ENCODE measurements at places on chromosomes 16 and 17. TPM values are rescaled to one million over a fixed set of nuclear protein-coding genes. Genes with fewer than 3 reads are reported as not detected.

KRTAP9-4 gene
- total RNA-seq: 6.5 TPM

SDK2 gene
- total RNA-seq: 1.6 TPM

SLC6A4 gene
- 1.8 TPM for total RNA-seq

WFIKKN1 gene
- 0.20 TPM for total RNA-seq

TAC4 gene
- total RNA-seq: not detected

MYOCD gene
- 1.9 TPM for total RNA-seq
